ENCODE measurements at places on chromosomes 5 and 9. TPM values are rescaled to one million over a fixed set of nuclear protein-coding genes. Genes with fewer than 3 reads are reported as not detected.

Gene MLANA
- not detected for total RNA-seq

Gene APBB3
- total RNA-seq: 21.9 TPM

Gene ACOT12
- total RNA-seq: 0.74 TPM

Gene PSD2
- under 0.01 TPM for total RNA-seq

Gene GLE1
- 16.6 TPM for total RNA-seq

Gene PCDHA5
- total RNA-seq: 0.09 TPM

Gene LEAP2
- total RNA-seq: 0.14 TPM

Gene FOXD4L6
- total RNA-seq: 0.09 TPM

Gene CDX1
- total RNA-seq: 0.09 TPM

Gene PDE6A
- total RNA-seq: not detected

Gene HTR4
- total RNA-seq: not detected

Gene EEIG1
- 22.0 TPM for total RNA-seq

Gene TRMT10B
- 2.9 TPM for total RNA-seq

Gene SWI5
- 39.0 TPM for total RNA-seq

Gene IL13
- not detected for total RNA-seq

Gene PGM5
- 14.9 TPM for total RNA-seq

Gene CCDC152
- total RNA-seq: 1.6 TPM

Gene RNF208
- total RNA-seq: under 0.01 TPM

Gene PITX1
- total RNA-seq: 208 TPM

Gene ST8SIA4
- total RNA-seq: 0.28 TPM

Gene DDX4
- total RNA-seq: not detected

Gene PRPF4
- total RNA-seq: 24.3 TPM

Gene PCDHB10
- 0.28 TPM for total RNA-seq

Data from smooth muscle cell of bladder (primary cell).